Astrocyte (in vitro differentiated cells and primary cell): ENCODE measurements at places on chromosomes 1 and 21. TPM values are rescaled to one million over a fixed set of nuclear protein-coding genes. Genes with fewer than 3 reads are reported as not detected.

STUM gene
- not detected in 2 replicates for total RNA-seq

MYOM3 gene
- total RNA-seq = 1.0 and 1.4 TPM in 2 replicates

RIPPLY3 gene
- not detected in 2 replicates for total RNA-seq

COL18A1 gene
- 616 and 692 TPM in 2 replicates for total RNA-seq

BCL2L15 gene
- total RNA-seq = 0.14 and 0.38 TPM in 2 replicates

TCHHL1 gene
- total RNA-seq = not detected in 2 replicates

MTR gene
- total RNA-seq = 35.8 and 38.7 TPM in 2 replicates

OR2G6 gene
- total RNA-seq = not detected in 2 replicates

CA14 gene
- 1.2 TPM in 2 replicates for total RNA-seq

ERG gene
- 0.84 and 1.9 TPM in 2 replicates for total RNA-seq

PLEKHN1 gene
- 2.1 and 2.4 TPM in 2 replicates for total RNA-seq

TMOD4 gene
- total RNA-seq = 1.4 TPM in 1 of 2 replicates, not detected in the other

ESRRG gene
- 0.41 and 0.79 TPM in 2 replicates for total RNA-seq

OR2W3 gene
- total RNA-seq = 4.0 and 5.9 TPM in 2 replicates
